ENCODE measurements at places on chromosomes 6 and 20.

DNA sequence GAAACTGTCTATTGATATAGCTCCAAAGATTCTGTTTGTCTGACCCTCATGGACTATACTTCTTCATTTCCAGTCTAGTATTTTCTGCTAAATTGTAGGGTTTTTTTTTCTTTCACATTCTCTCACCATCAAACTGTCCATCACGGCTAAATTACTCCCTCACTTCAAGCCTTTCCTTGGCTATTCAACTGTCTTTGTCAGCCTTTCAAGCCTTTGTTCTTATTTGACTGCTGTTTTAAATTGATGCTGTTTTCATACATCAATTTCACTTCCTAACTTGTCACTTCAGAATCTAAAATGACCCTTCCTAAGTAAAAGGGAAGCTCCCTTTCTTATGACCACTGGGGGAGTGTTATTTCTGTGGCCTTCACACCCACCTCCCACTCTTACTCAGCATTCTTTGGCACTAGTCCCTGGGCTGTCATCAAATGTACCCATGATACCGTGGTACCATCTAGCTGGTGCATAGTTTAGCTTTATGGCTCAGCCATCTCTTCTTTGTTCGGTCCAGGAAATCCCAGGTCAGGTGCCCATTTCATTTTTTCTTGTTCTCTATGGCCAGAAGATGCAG, 8.6 kb downstream of the GJA1 start:
- DNase-seq: no peak

DNA sequence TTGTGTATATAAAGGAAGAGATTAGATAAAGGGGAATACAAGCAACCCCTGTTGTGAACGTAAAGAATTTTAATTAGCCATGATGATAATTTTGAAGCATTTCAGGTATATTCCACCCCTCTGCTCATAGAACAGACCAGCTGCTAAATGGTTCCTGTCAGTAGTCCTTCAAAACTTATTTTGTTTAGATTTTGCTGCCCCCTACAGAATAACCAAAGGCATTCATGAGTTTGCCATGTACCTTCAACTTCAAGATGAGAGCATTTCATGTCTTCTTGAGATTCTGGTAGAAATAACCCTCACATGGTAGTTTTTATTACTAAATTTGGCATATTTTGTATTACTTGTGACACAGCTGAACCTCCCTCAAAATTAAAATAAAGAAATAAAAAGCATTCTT, 1586.7 kb downstream of the HACE1 start:
- DNase-seq: no peak

- no peak for DNase-seq
These were observed 43.7 kb downstream of the HDGFL1 start for GRCh38 chr6:22613051-22613450.

DNA sequence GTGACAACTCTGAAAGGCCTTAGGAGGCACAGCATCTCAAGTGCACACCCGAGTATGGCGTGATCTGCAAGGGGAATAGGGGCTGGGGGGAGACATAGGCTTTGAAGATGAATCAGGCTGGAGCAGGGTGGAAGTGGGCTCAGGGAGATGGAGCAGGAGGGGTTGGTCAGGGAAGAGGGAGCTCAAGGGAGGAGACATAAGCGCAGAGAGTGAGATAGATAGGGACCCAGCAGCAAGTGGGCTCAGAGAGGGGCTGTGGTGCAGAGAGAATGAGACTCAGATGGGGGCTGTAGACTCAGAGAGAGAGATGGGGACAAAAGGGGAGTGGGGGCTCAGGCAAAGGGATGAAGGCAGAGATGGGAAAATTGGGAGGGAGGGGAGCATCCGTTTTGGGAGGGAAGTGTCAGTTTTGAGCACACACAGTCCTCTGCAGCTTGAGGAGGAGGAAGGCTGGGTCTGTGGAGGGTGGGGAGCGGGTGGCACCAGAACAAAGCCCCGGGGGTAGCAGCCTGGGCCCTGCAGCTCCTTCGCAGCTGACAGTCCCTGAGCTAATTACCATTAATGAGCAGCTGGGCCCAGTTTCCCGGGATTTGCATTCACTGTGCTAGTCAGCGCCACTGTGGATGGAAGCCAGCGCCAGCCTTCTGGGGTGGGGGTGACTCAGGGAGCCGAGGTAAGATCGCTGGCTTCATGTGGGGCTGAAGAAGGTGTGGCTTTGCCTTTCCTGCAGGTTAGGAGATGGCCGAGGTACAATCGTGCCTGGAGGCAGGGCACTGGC, 18.7 kb downstream of the SRXN1 start:
- no peak for DNase-seq

DNA sequence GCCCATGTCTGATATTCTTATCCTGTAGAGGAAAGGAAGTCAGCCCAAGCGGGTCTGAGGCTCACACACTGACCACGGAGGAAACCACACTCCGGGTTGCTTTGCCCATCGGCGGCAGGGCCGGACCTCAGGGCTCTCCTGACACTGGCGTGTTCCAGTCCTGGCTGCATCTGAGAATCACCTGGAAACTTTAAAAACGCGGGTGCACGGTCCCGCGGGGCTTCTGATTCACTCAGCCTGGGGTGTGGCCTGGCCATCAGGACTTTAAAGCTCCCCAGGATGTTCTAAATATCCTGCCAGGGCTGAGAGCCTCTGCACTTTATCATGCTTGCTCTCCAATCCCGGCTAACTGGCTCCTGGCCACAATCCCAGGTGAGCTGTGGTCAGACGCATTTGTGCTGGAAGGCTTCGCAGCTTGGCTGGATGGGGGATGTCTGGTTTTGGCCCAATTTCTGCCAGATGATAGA, 47.7 kb upstream of the DACT2 start:
- DNase-seq: no peak

DNA sequence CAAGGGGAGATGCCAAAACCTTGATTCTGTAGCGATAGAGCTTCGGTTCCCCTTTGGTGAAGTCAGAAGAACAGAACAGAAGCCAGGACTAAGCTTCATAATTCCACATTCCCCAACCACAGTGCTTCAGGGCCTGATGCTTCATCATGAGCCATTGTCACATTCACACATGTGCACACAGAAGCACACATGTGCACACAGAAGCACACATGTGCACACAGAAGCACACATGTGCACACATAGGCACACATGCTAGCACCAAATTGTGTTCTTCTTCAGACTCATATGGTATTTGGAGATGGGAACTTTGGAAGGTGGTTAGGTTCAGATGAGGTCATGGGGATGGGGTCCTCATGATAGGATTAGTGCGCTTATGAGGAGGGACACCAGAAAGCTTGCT, 183.2 kb downstream of the SYNE1 start:
- no peak for DNase-seq

DNA sequence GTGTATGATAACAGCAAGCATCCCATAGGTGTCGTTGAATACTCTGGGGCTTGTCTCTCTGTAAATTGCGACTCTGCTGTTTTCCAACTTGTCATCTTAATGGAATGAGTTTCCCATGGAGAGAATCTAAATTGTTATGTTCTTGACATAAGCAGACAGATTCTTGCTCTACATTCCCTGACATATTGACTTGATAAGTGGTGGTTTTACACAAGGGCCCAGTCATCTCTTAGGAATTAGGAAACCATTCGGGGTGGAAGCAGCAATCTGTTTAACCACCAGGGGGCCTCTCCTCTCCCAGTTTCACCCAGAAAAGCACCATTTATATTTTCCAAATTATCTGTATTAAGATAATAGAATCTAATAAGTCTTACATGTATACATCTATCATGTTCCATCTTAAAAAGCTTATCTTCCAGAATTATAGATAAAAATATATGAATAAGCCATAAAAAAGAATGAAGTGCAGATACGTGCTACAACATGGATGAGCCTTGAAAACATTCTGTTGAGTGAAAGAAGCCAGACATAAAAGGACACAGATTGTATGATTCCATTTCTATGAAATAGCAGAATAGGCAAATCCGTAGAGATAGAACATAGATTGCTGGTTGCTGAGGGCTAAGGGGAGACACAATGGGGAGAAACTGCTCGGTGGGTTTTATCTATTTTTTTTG, 23.1 kb upstream of the MROH8 start:
- peak; percentile 89 for DNase-seq

DNA sequence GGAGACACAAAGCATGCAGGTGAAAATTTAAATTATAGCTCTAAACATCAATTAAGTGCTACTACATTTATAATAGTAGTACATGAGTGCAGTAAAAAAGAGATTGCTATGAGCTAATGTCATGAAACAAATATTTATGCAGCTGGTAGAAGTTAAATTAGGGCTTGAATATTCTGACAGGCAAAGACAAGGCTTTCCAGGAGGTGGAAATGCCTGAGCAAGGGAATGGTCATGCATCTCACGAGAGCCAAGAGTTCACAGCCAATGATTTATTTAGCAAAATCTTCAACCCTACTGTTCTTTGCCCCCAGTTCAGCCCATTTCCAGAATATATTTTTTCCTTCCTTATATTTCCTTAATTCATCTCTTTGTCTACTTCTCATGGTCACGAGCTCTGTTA, 128.9 kb downstream of the HIVEP2 start:
- DNase-seq: no peak

DNA sequence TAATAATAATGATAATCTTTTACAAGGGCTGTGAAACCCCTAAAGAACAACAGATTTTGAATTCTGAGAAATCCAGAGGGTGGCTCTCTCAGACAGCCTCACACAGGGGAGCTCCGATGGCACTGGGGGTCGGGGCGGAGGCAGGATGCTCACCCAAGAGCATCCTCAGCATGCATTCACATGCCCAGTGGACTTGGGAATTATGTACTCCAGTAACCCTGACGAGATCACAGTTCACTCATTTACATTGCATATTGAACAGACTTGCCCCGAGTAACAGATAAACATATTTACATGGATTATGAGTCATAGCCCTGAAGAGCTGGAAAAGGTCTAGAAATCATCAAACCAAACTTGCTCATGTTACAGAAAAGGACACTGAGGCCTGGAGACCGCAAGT, 482.7 kb upstream of the JARID2 start:
- DNase-seq: peak; percentile 34

GRCh38 chr6:135358985-135359384, 138.6 kb downstream of the AHI1 start:
- DNase-seq: peak; percentile 12

GRCh38 chr6:5809450-5809849, 197.3 kb downstream of the NRN1 start:
- no peak for DNase-seq

DNA sequence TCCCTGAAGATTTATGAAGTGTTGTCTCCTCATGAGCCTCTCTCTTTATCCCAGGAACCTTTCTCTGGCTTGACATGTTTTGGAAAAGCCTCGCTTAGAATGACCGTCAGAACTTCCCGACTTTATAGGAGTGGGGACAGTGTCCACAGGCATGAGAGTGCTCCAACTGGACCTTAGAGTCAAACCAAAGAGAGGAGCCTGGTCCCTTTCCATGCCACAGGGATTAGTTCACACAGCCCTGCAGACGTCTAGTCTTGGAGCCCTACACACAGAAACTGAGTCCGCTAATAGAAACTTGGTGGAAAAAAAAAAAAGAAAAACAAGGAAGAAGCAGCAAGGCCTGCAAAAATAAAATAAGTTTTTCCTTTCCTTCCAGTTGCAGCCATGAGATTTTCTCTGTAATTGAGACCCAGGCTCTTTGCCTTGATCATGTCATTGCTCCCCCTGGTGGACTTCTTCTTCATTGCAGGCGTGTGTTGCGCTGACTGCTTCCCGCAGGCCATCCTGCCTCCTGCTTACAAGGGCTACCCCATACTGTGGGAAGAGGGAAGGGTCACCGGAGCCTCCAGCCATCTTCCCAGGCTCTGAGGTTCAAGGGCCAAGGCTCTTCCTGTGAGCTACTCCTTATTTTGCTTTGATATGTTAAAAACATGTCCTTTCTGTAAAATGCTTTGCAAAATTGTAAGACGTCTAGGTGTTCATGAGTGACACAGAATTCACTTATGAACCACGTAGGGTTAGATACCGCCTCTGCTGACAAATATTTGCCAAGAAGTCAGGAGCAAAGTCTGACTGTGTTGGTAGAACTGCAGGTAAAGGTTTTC, 201.0 kb downstream of the UST start:
- no peak for DNase-seq

GRCh38 chr6:28408076-28408802, 8.7 kb upstream of the ZSCAN12 start:
- DNase-seq: no peak

DNA sequence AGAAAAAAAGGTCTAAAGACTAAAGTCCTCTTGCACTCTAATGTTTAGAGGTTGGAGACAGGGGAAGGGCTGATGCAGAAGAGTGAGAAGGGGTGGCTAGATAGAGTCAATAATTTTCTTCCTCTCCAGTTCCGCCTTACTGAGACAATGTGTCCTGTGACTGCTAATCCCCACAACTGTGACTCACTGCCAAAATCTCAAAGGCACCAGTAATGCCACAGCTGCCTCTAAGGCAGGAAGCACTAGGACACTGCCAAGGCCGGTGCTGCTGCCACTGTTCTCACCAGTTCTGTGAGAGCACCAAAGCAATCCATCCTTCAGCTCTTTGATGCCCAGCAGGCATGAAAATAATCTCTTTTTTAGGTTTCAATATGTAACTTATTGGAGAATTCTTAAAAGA, 701.9 kb upstream of the MAP3K7 start:
- no peak for DNase-seq

GRCh38 chr6:151680846-151681432, 126.5 kb upstream of the ESR1 start:
- no peak for DNase-seq

DNA sequence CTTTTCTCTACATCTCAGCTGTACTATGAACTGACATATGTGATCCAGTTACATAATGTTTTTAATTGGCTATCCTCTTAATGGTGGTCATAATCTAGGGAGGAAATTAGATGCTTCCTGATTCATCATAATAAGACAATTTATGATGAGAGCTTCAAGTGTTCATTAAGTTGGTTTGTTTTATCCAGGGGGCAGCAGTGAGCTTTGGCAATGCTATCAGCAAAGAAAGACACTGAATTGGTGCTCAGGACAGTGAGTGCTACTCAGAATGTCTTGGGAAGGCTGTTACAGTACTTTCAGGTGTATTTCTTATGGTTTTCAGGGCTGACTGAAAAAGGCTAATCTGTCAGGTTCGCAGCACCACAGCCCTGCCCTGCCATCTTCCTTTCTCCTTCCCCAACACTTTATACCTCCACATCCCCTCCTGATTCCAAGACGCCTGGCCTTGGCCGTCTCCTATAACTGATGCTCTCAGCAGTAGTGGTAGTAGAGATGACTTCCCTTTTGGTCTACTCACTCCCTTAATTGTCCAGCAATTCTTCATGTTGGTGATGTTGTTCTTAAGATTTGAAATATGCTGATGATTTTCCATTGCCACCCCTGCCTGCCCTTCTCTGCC, 67.0 kb upstream of the TNFAIP3 start:
- no peak for DNase-seq

- no peak for DNase-seq
These were observed 90.7 kb downstream of the PLG start for GRCh38 chr6:160792708-160793107.

DNA sequence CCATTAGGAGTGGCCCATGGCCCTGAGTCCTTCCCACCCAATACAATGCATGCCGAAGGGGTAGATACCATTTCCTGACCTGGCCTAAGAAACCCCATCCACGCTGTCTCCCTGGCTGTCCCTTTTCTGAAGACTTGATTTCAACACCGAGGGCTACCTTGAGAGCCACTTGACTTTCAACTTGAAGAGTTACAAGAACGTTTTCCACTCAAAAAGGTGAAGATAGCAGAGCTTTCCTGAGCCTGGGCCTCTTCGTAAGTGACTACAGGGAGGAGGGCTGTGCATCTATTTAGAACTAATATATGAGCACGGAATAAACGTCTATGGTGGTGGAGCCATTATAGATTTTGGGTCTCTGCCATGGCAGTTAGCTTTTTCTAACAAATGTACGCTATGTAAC, 14.4 kb upstream of the PPP1R14C start:
- DNase-seq: no peak
